CD8-positive, alpha-beta memory T cell (primary cell): ENCODE measurements at places on chromosomes 6 and 20.

GRCh38 chr20:43571771-43572170, 12.9 kb downstream of the SGK2 start:
- DNase-seq, result no peak

DNA sequence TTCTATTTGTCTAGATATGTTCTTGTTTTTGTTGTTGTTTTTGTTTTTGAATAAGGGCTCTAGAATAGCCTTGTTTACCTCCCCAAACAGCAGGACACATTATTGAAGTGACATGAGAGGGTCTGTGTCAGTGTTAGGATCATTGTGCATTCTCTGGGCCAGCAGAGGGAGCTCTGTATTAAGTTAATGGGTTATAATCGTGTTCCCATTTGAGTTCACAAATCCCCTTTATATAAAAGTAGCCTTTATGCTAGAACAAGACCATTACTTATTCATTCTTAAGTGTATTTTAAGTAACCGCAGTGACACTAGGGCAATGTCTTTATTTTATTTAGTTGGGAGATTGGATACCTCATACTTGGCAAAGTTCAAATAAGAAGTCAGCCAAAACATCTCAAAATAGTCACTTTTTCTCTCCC, 44.8 kb downstream of the STK4 start:
- DNase-seq, result peak; percentile 13

- DNase-seq, result no peak
Observed at GRCh38 chr6:21610341-21610740, 16.8 kb downstream of the SOX4 start.

GRCh38 chr6:128135325-128135724, 234.5 kb upstream of the THEMIS start:
- DNase-seq, result no peak

DNA sequence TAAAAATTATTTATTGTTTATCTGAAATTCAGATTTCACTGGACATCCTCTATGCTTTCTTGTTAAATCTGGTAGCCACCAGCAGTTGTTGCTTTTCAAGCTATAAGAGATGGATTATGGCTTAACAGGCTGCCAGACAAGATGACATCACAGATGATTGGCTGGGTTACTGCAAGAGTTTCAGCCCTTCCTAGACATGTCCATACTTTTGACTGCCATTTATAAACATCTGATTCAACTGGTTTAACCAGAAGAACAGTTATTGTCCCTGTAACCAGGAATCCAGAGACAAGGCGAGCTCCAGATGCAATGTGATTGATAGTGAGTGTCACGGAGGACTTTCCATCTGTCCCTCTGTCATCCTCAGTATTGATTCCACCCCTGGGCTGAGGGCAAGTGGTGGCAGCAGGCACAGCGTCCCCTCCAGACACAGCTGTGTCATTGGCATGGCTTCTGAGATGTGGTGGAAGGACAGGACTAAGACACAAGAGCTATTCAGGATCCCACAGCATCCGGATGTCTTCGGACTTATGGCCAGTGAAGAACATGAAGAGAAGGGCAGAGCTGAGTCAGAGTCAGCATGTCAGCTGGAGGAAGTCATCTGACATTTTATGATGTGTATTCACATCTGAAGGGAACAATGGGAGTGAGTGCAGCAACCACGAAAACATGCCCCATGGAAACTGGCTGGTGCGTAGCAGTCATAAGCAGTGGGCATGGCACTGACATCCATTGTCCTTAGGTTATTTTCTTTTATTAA, 284.5 kb upstream of the CDYL start:
- DNase-seq, result no peak

DNA sequence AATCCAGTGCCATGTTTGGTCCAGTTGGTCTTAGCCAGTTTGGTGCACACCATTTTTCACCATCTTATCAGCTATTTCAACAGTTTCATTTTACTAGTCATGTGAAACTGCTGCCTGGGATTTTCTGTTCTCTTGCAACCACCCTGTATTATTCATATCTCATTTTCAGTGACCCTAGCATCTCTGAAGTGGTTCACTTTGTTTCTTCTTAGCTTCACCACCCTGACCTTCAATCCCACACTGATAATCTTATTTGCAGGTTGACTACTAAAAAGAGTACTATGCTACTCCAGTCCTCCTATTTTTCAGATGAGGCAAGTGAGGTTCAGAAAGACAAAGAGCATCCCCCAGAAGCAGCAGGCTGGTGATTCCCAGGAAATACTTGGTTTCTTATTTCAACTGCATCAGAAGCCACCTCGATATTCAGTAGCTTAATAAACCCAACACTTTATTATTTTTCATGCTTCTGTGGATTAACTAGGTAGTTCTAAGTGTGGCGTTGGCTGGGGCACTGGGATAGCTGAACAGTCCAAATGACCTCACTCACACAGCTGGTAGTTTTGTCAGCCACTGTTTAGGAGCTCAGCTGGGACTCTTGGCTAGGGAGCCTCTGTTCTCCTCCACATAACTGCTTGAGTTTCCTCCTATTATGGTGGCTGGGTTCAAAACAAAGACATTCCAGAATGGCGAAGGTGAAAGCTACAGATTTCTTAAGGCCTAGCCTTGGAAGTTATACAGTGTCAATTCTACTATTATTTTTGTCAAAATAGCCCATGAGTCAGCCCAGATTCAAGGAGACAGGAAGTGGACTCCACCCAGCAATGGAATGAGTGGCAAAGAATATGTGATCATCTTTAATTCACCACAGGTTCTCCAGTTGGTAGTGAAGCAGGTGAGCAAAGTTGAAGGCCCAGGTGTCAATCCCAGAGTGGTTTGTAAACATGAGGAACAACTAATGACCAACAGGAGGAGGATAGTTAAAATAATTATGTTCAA, 40.6 kb downstream of the BPIFB4 start:
- DNase-seq, result no peak

- peak; percentile 73 for DNase-seq
Observed at GRCh38 chr6:44268095-44268628, 2.1 kb upstream of the TMEM151B start.

- no peak for DNase-seq
Observed at GRCh38 chr6:48736501-48737206, 625.7 kb upstream of the PTCHD4 start.

DNA sequence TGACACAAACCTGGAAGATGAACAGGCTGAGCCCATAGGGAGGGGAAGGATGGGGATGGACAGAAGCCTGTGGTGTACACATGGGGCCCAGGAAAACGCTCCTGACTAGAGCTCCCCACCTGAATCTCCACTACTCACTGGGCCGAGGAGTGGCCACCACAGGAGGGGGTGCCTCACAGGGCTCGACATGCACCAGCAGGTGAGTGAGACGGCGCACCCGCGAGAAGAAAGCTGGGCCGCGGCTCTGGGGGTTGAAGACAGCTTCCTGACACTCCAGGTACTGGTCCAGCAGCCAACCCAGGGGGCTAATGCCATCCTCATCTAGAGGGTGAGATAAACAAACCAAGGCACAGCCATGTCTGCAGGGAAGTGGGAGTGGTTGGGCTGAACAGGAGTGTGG, 10.3 kb downstream of the CUL7 start:
- no peak for DNase-seq

DNA sequence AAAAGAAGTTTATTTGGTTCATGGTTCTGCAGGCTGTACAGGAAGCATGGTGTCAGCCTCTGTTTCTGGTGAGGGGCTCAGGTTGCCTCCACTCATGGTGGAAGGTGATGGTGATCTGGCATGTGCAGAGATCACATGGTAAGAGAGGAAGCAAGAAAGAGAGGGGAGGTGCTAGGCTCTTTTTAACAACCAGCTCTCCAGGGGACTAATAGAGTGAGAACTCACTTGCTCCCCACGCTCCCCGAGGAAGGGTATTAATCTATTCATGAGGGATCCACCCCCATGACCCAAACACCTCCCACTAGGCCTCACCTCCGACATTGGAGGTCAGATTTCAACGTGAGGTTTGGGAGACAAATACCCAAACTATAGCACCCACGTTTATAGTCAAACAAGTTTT, 4.0 kb upstream of the GJB7 start:
- DNase-seq, result no peak

- DNase-seq, result no peak
Observed at GRCh38 chr6:20352346-20352745, 49.3 kb upstream of the E2F3 start.

DNA sequence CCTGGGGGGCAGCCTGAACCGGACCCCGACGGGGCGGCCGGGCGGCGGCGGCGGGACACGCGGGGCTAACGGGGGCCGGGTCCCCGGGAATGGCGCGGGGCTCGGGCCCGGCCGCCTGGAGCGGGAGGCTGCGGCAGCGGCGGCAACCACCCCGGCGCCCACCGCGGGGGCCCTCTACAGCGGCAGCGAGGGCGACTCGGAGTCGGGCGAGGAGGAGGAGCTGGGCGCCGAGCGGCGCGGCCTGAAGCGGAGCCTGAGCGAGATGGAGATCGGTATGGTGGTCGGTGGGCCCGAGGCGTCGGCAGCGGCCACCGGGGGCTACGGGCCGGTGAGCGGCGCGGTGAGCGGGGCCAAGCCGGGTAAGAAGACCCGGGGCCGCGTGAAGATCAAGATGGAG, 636 bp downstream of the SRF start:
- peak; percentile 30 for DNase-seq

GRCh38 chr20:20303320-20303719, 64.6 kb upstream of the INSM1 start:
- no peak for DNase-seq

GRCh38 chr6:45272626-45273025, 55.5 kb upstream of the RUNX2 start:
- no peak for DNase-seq

- DNase-seq, result no peak
Observed at GRCh38 chr6:129108337-129108736, 225.4 kb downstream of the LAMA2 start.

DNA sequence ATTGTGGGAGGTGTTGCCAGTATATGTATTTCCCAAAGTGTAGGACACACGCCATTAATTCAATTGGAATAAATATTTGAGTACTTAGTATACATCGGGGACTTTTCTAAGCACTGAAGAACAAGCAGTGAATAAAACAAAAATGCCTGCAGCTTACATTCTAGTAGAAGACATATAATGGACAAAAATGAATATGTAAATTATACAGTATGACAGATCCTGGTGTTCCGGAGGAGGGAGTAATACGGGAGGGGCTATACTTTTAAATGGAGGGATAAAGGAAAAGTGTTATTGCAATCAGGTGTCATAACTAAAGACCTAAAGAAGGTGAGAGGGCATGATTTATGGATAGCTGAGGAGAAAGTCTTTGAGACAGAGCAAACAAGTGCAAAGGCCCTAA, 15.1 kb downstream of the UBE2V1 start:
- no peak for DNase-seq

DNA sequence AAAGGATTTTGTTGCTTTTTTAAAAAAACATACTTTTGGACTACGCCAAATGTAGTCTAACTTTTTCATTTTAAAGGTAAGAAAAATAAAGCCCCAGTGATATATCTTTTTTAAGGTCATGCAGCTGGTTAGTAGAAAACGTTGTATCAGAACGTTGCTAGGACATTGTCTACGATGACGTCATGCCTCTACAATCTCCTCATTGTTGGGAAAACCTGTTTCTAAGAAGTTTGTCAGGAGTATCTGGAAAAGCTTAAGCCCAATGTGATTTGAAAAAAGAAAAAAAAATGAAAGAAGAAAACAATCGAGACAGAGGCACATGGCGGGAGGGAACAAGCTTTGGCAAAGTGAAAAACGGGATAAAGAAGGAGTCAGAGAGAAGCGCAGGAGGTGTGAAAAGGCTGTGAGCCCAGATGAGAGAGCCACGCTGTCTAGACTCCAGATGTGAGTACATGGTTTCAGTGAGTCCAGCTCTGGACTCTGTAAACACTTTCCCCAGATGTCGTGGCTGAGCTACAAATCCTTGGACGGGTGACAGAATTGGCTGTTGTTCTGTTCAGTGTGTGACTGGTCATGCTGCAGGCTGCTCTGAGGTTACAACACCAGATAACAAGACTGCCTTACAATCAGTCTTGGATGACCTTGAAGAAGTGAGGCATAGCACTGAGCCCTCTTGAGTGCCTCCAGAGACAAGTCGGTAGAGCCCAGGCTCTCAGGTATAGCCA, 656.7 kb upstream of the ID4 start:
- no peak for DNase-seq

GRCh38 chr20:4472906-4473305, 248.8 kb upstream of the PRND start:
- DNase-seq, result no peak

GRCh38 chr6:42923666-42924065, 5.6 kb upstream of the CNPY3 start:
- no peak for DNase-seq

DNA sequence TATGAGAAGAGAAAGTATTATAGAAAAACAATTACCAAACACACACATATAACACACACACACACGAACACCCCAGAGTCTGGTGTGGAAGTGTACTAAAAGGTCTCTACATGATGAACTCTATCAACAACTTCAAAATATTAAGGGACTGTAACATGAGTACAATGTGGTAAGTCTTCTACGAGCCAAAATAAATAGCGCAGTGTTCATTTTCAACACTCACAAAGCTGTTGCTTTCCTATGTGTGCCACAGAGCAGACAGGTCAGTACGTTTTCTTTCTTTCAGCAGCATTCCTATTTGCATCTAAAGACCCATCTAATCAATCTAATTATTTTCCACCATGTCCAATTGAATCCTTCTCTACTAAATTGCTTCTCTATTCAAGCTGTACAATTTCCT, 12.1 kb upstream of the CNKSR3 start:
- DNase-seq, result no peak

- DNase-seq, result no peak
Observed at GRCh38 chr20:19830211-19830785, 72.2 kb downstream of the RIN2 start.

DNA sequence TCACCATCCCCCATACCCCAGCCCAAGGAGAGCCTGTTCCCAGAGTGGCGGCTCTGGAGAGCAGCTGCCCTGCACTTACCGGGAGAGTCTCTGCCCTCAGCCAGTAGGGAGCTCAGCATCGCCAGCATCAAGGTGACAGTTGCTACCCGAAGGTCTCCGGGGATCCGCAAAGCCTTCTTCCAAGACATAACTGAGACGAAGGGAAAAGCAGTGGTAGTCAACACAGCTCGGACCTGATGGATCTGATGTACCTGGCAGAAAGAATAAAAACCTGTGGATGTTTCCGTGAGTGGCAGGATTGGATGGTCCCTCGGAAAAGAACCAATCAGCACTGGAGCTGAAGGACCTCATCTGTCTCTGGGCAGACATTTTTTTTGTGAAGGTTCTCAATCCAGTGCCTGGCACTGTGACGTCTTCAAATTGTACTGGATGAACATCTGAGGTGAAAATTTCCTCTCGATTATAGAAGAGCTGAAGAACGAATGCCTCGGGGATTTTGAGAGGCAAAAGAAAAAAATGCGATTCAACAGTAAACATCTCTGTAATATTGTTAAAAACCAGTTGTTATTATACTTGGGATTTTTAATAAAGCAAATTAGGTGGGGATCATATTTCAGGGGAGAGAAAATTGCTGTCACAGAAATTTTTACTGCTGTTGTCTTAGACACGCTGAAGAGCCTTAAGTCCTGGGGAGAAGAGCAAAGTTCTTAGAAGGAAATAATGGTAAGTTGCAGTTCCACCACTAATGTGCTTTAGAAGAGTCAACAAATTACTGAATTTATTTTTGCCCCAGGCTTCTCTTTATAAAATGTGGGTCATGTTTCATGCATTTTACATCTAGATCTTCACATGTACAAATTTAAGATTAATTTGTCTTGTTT, at the start of gene HLA-DQB1:
TSS of gene HLA-DQB1 (minus strand) at position 238 of the 881 bp plus-strand sequence. CDS start at position 188, 50 bp downstream.
- peak; percentile 17 for DNase-seq
